ENCODE measurements at places on chromosomes 6 and 20.

- no peaks in the 10 kb centered on the region for H3K4me1 ChIP-seq
- no peaks in the 10 kb centered on the region for H3K27me3 ChIP-seq
- peaks cover 32% of the 10 kb centered on the region for H3K36me3 ChIP-seq
- DNase-seq = no peak
- H3K4me3 ChIP-seq = no peak overlapping the region
Measured at GRCh38 chr6:37482606-37483251, 17.0 kb downstream of the CCDC167 start.

GRCh38 chr6:38080889-38081288 is 261.4 kb downstream of the ZFAND3 start:
- H3K4me1 ChIP-seq = peaks cover 30% of the 10 kb centered on the region
- DNase-seq = no peak
- H3K36me3 ChIP-seq = no peaks in the 10 kb centered on the region
- no peak overlapping the region for H3K4me3 ChIP-seq

GRCh38 chr6:45433533-45434380 is 56.0 kb upstream of the SUPT3H start:
- no peak for DNase-seq
- H3K4me3 ChIP-seq = no peak overlapping the region
- no peaks in the 10 kb centered on the region for H3K36me3 ChIP-seq
- no peak overlapping the region for H3K27ac ChIP-seq
- H3K27me3 ChIP-seq = no peaks in the 10 kb centered on the region

DNA sequence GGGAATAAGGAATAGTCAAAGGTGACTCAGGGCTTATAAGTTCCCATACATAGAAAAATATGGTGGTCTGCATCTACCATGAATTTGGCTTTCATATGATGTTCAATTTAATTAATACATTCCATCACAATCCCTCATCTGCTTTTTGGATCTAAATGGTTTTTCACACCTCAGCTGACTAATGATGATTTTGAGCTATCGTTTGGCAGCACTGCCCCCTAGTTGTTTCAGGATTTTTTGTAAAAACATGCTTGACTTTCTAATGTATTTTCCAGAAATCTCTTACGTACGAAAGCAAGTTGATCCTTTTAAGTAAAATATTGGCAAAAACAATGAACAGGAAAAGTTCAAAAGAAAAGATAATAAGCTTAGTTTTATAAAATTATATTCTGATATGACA is 408.6 kb upstream of the ADGRB3 start:
- no peaks in the 10 kb centered on the region for H3K4me1 ChIP-seq
- no peak for DNase-seq
- H3K4me3 ChIP-seq = no peak overlapping the region
- no peaks in the 10 kb centered on the region for H3K27me3 ChIP-seq

DNA sequence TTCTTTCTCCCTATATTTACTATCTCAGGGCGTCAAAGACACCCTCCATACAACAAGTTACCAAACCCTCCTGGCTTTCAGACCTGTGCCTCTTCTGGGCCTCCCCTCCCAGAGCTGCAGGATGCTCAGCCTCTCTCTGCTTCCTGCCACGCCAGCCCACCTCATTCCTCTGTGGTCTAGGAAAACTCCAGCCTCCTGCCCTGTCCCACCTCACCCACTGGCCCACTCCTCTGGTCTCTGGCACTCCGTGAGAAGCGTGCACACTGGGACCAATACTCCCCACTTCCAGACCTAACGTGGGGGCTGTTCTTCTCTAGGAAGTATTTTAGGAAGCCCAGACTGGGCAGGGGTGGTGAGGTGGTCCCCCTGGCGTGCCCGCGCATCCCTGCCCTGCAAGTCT is 9.7 kb downstream of the AGPAT4 start:
- DNase-seq = no peak
- no peak overlapping the region for H3K4me3 ChIP-seq
- H3K27ac ChIP-seq = no peak overlapping the region
- no peaks in the 10 kb centered on the region for H3K36me3 ChIP-seq
- no peaks in the 10 kb centered on the region for H3K4me1 ChIP-seq

GRCh38 chr6:121670511-121670910 is 235.1 kb downstream of the GJA1 start:
- H3K4me3 ChIP-seq = no peak overlapping the region
- H3K4me1 ChIP-seq = no peaks in the 10 kb centered on the region
- no peaks in the 10 kb centered on the region for H3K27me3 ChIP-seq
- H3K36me3 ChIP-seq = no peaks in the 10 kb centered on the region

GRCh38 chr6:43771210-43771857 is 1.3 kb downstream of the VEGFA start:
- peaks cover 20% of the 10 kb centered on the region for H3K4me1 ChIP-seq
- peak overlapping the region; percentile 98 for H3K27ac ChIP-seq
- no peaks in the 10 kb centered on the region for H3K27me3 ChIP-seq

GRCh38 chr20:34577061-34577460 is 18.5 kb downstream of the MAP1LC3A start:
- peaks cover 20% of the 10 kb centered on the region for H3K4me1 ChIP-seq
- no peak overlapping the region for H3K4me3 ChIP-seq
- DNase-seq = no peak
- peaks cover 26% of the 10 kb centered on the region for H3K36me3 ChIP-seq
- H3K27me3 ChIP-seq = no peaks in the 10 kb centered on the region
- H3K27ac ChIP-seq = no peak overlapping the region

DNA sequence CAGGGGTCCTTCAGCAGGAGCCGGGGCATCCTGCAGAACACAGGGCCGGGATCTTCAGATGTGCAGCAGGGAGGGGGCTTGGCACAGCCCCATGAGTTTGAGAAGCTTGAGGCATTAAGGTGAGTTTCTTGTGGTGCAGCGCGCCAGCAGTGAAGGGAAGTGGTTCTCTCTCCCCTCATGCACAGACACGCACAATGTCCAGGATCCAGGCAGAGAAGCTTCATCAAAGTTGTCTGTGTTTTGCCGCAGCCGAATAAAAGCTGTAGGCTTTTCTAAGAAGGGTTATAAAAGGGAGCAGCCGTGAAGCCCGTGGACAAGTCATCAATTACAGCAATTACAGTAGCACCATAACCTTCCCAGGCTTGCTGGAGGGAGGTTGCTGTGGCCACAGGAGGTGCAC is 491.0 kb upstream of the CDH4 start:
- H3K27ac ChIP-seq = no peak overlapping the region
- no peak overlapping the region for H3K4me3 ChIP-seq
- no peaks in the 10 kb centered on the region for H3K27me3 ChIP-seq
- H3K4me1 ChIP-seq = no peaks in the 10 kb centered on the region

- no peak for DNase-seq
- no peak overlapping the region for H3K4me3 ChIP-seq
- no peak overlapping the region for H3K27ac ChIP-seq
- H3K36me3 ChIP-seq = no peaks in the 10 kb centered on the region
Measured at GRCh38 chr6:163688739-163689362, 274.3 kb downstream of the QKI start.

DNA sequence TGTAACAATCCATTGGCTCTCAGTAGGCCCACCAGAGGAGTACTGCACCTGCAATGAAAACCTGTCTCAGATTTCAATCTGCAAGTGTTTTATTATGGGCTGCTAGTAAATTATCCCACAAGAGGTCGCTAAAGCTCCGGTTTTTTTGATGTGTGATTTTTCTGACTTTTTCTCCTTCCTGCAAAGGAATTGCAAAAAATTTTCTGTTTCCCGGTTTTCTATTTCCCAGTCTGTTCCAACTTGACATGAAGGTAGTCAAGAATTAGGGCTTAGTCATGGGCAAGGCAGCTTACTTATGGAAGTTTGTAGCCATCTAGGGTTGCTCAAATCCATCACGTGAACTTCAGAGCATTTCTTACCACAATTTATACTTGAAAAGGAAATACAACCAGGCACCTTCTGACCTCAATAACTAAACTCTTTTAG is 38.5 kb upstream of the AHI1 start:
- DNase-seq = no peak
- H3K4me3 ChIP-seq = no peak overlapping the region
- no peaks in the 10 kb centered on the region for H3K36me3 ChIP-seq
- H3K27ac ChIP-seq = no peak overlapping the region

GRCh38 chr6:137494281-137494987 is at the start of gene OLIG3:
OLIG3 (minus strand) TSS chr6:137494394; CDS start chr6:137494170, 224 bp downstream.
- peak within 1 kb of the TSS; percentile 14 for H3K4me3 ChIP-seq
- no peak for DNase-seq
- H3K27ac ChIP-seq = no peak within 1 kb of the TSS
- H3K27me3 ChIP-seq = peaks cover 98% of the 10 kb centered on the region
- peaks cover 23% of the 10 kb centered on the region for H3K4me1 ChIP-seq
- no peaks in the 10 kb centered on the region for H3K36me3 ChIP-seq

DNA sequence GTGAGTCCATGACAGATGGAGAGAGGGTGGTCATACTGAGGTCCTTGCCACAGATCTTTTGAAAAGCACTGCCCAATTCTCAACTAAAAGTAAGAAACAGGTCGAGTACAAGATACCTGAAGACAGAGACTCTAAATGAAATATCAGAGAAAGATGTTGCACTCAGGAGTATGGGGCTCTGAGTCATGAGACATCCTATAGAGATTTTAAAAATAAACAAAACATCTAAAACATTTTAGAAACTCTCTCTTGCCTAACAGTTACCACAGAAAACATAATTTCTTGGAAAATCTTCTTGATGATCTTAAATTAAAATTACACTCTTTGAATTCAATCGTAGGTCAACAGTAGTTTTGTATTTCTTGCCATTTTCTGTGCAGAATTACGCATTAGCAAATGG is 348.9 kb upstream of the MARCKS start:
- no peak for DNase-seq
- no peaks in the 10 kb centered on the region for H3K4me1 ChIP-seq
- no peak overlapping the region for H3K27ac ChIP-seq
- no peak overlapping the region for H3K4me3 ChIP-seq
- no peaks in the 10 kb centered on the region for H3K27me3 ChIP-seq

GRCh38 chr6:114605656-114606055 is 262.8 kb upstream of the HS3ST5 start:
- H3K4me1 ChIP-seq = no peaks in the 10 kb centered on the region
- H3K36me3 ChIP-seq = no peaks in the 10 kb centered on the region
- no peaks in the 10 kb centered on the region for H3K27me3 ChIP-seq
- H3K4me3 ChIP-seq = no peak overlapping the region

DNA sequence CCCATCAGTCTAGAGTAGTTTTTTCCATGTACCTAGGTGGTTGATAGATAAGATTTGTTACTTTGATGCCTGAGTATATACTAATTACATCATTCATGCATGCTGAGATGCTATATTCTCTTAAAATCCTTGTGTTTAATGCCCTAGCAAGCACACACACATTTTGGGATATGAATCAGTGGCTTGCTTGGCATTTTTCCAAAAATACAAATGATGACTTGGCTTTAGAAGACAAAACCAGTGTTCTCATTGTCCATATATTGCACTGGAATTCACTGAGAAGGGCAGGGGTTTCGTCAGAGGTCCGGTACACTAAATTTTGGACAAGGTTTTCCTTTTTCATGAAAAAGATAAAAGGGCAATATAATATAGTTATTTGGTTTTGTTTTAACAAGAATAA is 24.9 kb downstream of the GTPBP2 start:
- H3K4me3 ChIP-seq = no peak overlapping the region
- no peaks in the 10 kb centered on the region for H3K36me3 ChIP-seq
- H3K27ac ChIP-seq = no peak overlapping the region
- no peaks in the 10 kb centered on the region for H3K27me3 ChIP-seq

DNA sequence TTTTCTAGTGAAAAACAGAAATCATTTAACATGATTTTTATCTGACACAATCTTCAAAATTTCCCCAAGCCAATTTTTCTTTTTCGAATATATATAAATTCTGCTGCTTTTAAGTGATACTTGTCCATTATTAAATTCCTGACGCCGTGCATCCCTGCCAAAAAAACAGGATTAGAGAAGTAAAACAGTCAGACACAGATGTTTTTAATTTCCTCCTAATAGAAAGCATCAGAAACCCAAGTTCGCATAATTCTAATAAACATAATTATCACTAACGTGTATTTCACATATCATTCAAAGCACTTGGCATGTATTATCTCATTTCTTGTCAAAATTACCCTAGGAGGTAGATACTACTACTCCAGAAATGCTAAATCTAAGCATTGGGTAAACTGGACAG is 179.5 kb downstream of the ZFP64 start:
- no peaks in the 10 kb centered on the region for H3K27me3 ChIP-seq
- no peak for DNase-seq
- H3K4me3 ChIP-seq = no peak overlapping the region
- H3K27ac ChIP-seq = no peak overlapping the region
- H3K4me1 ChIP-seq = no peaks in the 10 kb centered on the region

GRCh38 chr6:118177720-118178119 is 270.7 kb downstream of the SLC35F1 start:
- H3K27me3 ChIP-seq = no peaks in the 10 kb centered on the region
- H3K27ac ChIP-seq = no peak overlapping the region
- no peaks in the 10 kb centered on the region for H3K4me1 ChIP-seq

DNA sequence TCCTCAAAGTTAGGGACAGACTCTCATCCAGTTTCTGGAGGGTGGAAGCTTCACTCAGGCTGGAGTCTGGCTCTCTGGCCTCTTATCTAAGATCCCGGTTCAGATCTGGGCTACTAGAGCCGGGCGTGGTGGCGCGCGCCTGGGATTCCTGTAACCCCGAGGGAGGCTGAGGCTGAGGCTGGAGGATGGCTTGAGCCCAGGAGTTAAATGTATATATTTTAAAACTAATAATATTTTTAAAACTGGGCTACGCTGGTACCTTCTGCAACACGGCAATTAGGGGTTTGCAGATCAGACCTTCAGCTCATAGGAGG is 710 bp upstream of the ZNF343 start:
- peak overlapping the region; percentile 83 for H3K4me3 ChIP-seq
- no peaks in the 10 kb centered on the region for H3K27me3 ChIP-seq
- H3K36me3 ChIP-seq = no peaks in the 10 kb centered on the region
- peak overlapping the region; percentile 90 for H3K27ac ChIP-seq

GRCh38 chr6:29584821-29585220 is at the start of gene OR2H2:
OR2H2 (plus strand) TSS chr6:29585121; CDS start chr6:29587945, 2,824 bp downstream.
- H3K4me3 ChIP-seq = no peak within 1 kb of the TSS
- H3K4me1 ChIP-seq = no peaks in the 10 kb centered on the region
- DNase-seq = no peak
- H3K36me3 ChIP-seq = no peaks in the 10 kb centered on the region
- H3K27me3 ChIP-seq = no peaks in the 10 kb centered on the region

DNA sequence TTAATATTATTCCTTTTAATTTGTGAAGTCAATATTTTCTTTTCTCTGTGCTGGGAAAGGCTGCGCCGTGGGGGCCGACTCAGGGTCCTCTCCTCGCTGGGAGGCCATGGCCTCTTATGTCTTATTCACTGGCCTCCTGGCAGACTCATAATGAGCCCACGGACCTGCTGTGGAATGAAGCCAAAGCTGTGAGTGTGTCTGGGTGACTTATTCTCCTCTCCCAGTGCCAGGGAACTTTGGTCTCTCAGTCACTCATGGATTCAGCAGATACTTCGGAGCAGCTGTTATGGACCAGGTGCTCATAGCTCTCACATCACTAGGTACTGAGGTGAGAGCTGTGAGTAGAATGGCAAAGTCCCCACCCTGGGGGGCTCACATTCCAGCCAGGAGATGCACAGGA is 297.6 kb downstream of the CDH26 start:
- no peaks in the 10 kb centered on the region for H3K27me3 ChIP-seq
- H3K27ac ChIP-seq = no peak overlapping the region
- no peak for DNase-seq

GRCh38 chr6:41488433-41489119 is 57.6 kb upstream of the FOXP4 start:
- no peaks in the 10 kb centered on the region for H3K4me1 ChIP-seq
- no peak overlapping the region for H3K4me3 ChIP-seq
- DNase-seq = no peak
- H3K36me3 ChIP-seq = no peaks in the 10 kb centered on the region
